ENCODE measurements at places on chromosomes 16 and 17.

GRCh38 chr16:19929062-19929511 lies 44.4 kb upstream of the GPRC5B start:
- H3K4me3 ChIP-seq: no peak overlapping the region
- DNase-seq: no peak
- no peaks in the 10 kb centered on the region for H3K36me3 ChIP-seq
- H3K4me1 ChIP-seq: no peaks in the 10 kb centered on the region
- H3K27me3 ChIP-seq: peaks cover 4% of the 10 kb centered on the region
- no peak overlapping the region for H3K27ac ChIP-seq

DNA sequence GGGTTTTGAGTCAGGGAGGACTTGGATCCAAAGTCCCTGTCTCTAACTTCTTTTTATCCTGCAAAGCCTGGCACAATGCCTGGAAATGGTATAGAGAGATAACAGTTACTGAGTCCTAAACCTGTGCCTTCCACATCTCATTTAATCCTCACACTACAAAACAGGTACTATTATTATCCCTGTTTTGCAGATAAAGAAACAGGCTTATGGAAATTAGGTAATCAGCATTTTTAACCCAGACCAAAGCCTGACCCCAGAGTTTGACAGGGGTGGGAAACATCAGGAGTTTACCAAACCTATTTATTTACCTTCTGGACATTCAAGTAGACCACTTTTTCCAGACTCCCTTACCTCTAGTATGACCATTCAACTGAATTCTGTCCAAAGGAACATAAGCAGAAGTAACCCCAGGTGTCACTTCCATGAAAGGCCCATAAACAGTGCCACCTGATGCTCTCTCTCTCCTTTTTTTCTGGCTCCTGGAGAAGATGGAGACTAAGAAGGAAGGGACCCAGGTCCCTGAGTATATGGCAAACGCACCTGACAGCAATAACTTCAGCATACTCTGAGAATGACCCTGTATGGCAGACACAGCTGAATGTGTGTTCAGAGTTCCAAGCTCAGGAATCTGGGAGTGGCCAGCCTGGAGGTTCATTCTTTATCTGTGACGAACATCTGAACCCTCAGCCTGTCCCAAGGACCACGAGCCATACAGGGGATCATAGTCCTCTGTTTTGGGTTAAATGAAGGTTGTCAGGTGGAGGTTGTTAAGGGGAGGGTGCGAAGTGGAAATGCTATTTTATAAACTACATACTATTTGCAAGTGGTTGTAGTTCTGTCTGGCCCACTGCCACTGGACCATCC lies 62.7 kb downstream of the HLF start:
- no peaks in the 10 kb centered on the region for H3K27me3 ChIP-seq
- H3K4me1 ChIP-seq: peaks cover 2% of the 10 kb centered on the region
- H3K4me3 ChIP-seq: no peak overlapping the region
- no peak for DNase-seq

- DNase-seq: no peak
- no peaks in the 10 kb centered on the region for H3K36me3 ChIP-seq
- peaks cover 27% of the 10 kb centered on the region for H3K4me1 ChIP-seq
- no peak overlapping the region for H3K4me3 ChIP-seq
- H3K27ac ChIP-seq: no peak overlapping the region
Observed at GRCh38 chr17:72592967-72593325, 472.1 kb downstream of the SOX9 start.

DNA sequence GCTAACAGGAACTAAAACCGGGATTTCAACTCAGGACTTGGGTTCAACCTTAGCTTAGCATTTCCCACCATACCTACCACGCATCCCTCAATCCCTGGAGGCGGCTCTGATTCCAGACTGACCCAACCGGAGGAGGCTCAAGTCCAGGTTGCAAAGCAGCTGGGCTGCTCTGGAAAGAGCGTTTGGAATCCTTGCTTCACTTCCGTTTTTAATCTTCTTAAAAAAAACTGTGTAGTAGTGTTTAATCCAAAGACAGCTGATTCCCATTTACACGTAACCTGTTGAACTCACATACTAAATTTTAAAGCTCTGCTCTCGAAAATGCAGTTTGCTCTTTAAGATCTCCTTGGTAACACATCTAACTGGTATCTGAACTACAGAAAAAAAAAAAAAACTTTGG lies 50.0 kb downstream of the NXN start:
- H3K36me3 ChIP-seq: no peaks in the 10 kb centered on the region
- H3K27me3 ChIP-seq: peaks cover 14% of the 10 kb centered on the region
- no peaks in the 10 kb centered on the region for H3K4me1 ChIP-seq
- no peak for DNase-seq

DNA sequence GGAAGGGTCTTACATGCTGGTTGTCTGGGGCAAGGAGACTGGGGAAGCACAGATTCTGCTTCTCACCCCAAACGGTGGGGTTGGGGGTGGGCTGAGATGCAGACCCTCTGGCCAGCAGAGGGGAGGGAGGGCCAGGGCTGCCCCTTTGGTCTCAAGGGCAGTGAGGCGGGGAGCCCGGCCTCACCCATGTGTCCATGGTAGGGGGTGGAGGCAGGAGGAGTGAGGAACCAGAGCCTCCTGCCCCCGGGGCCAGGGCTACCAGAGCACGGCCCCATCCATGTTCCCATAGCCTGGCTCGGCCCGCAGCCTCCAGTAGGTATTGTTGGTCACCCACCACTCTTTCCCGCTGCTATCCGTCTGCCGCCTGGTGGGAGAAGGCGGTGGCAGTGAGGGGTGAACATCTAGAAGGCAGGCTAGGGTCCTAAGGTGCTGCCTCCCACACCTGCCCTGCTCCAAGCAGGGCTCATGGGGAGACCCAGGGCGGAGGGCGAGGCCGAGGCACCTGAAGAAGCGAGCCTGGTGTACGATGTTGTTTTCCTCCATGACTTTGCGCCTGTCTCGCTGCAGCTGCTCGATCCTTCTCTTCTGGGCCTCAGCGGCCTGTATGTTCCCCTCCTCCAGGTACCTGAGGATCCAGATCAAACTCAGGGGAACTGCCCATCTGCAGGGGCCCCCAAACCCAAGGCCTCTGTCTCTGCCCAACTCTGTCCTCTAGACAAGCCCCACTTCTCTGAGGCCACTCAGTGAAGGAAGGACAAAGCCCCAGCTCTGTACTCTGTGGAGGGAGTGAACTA lies 13.4 kb downstream of the OSBPL7 start:
- DNase-seq: no peak
- H3K36me3 ChIP-seq: peaks cover 24% of the 10 kb centered on the region
- no peaks in the 10 kb centered on the region for H3K27me3 ChIP-seq
- no peak overlapping the region for H3K27ac ChIP-seq
- peaks cover 9% of the 10 kb centered on the region for H3K4me1 ChIP-seq

DNA sequence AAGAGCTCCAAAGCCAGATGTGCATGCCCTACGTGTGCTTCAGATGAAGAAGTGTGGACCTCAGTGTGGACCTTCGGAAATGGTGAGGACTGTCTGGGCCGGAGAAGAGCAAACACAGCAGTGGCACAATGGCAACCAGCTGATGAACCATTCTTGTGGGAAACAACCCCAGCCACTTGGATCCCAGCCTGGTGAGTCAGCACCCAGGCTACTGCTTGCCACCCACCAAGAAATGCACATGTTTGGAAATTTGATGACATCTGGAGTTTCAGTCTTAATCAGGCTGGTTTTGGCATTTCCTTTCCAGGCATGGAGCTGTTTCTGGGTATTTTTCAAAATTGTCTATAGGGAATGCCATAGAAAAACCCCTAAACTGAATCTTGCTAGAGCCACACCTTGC lies 42.7 kb downstream of the DYNLRB2 start:
- peaks cover 4% of the 10 kb centered on the region for H3K36me3 ChIP-seq
- H3K4me3 ChIP-seq: no peak overlapping the region
- DNase-seq: peak; percentile 83
- peaks cover 71% of the 10 kb centered on the region for H3K4me1 ChIP-seq
- H3K27ac ChIP-seq: peak overlapping the region; percentile 52

DNA sequence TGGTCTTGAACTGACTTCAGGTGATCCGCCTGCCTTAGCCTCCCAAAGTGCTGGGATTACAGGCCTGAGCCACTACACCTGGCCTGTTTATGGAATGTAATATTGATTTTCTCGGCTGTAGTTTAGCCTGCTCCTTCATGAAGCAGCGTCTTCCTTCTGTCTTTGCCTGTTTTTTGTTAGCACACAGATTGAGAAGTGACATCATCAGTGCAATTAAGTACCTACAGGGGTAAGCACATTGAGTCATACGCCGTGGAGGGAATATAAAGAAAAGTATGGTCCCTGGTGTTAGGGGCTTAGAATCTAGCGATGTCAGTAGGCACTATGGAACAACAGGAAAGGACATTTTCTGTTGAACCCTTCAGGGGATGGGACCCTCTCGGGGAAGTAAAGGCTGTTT lies 48.7 kb upstream of the SEC14L1 start:
- H3K27ac ChIP-seq: peak overlapping the region; percentile 18
- H3K27me3 ChIP-seq: no peaks in the 10 kb centered on the region
- peaks cover 52% of the 10 kb centered on the region for H3K4me1 ChIP-seq
- DNase-seq: no peak
- H3K36me3 ChIP-seq: peaks cover 60% of the 10 kb centered on the region
- H3K4me3 ChIP-seq: no peak overlapping the region

GRCh38 chr16:8948831-8949230 lies 14.9 kb downstream of the USP7 start:
- H3K4me3 ChIP-seq: no peak overlapping the region
- H3K4me1 ChIP-seq: peaks cover 92% of the 10 kb centered on the region
- H3K27ac ChIP-seq: no peak overlapping the region
- peaks cover 3% of the 10 kb centered on the region for H3K36me3 ChIP-seq

GRCh38 chr16:74738816-74739215 lies 35.8 kb downstream of the FA2H start:
- H3K27ac ChIP-seq: no peak overlapping the region
- peaks cover 4% of the 10 kb centered on the region for H3K27me3 ChIP-seq
- no peak overlapping the region for H3K4me3 ChIP-seq
- H3K36me3 ChIP-seq: no peaks in the 10 kb centered on the region
- no peaks in the 10 kb centered on the region for H3K4me1 ChIP-seq

GRCh38 chr17:71409137-71409536 lies 711.7 kb upstream of the SOX9 start:
- no peaks in the 10 kb centered on the region for H3K36me3 ChIP-seq
- H3K4me3 ChIP-seq: no peak overlapping the region
- no peak overlapping the region for H3K27ac ChIP-seq
- no peaks in the 10 kb centered on the region for H3K27me3 ChIP-seq
- no peaks in the 10 kb centered on the region for H3K4me1 ChIP-seq
- no peak for DNase-seq

DNA sequence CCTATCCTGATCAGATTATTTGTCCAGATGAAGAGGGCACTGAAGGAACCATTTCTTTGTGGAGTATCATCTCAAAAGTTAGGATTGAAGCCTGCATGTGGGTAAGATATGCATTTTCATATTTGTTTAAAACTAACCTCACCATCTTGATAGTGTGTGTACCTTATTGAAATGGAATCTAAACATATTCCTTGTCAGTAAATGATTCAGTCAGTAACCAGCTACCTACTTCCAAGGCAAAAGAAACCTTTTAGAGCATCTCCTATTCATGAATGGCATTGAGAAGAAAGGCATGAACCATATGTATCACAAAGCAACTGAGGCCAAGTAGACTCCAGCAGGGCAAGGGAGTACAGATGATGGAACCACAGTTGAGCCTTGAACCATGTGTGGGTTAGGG lies 57.6 kb downstream of the VMP1 start:
- peaks cover 43% of the 10 kb centered on the region for H3K36me3 ChIP-seq
- no peaks in the 10 kb centered on the region for H3K27me3 ChIP-seq
- peak overlapping the region; percentile 97 for H3K27ac ChIP-seq
- DNase-seq: no peak

- no peaks in the 10 kb centered on the region for H3K36me3 ChIP-seq
- peaks cover 26% of the 10 kb centered on the region for H3K27me3 ChIP-seq
- DNase-seq: no peak
- no peak overlapping the region for H3K27ac ChIP-seq
Observed at GRCh38 chr17:79301469-79301868, 226.8 kb downstream of the ENGASE start.

- H3K4me3 ChIP-seq: peak overlapping the region; percentile 81
- DNase-seq: peak; percentile 91
- no peaks in the 10 kb centered on the region for H3K27me3 ChIP-seq
- peak overlapping the region; percentile 73 for H3K27ac ChIP-seq
- peaks cover 30% of the 10 kb centered on the region for H3K4me1 ChIP-seq
- H3K36me3 ChIP-seq: peaks cover 60% of the 10 kb centered on the region
Observed at GRCh38 chr17:45218895-45219661, 2.6 kb upstream of the FMNL1 start.

- no peak overlapping the region for H3K4me3 ChIP-seq
- H3K27ac ChIP-seq: no peak overlapping the region
- no peaks in the 10 kb centered on the region for H3K27me3 ChIP-seq
- H3K36me3 ChIP-seq: peaks cover 15% of the 10 kb centered on the region
Observed at GRCh38 chr17:32222621-32223020, 43.0 kb upstream of the RHBDL3 start.

- no peaks in the 10 kb centered on the region for H3K27me3 ChIP-seq
- peak overlapping the region; percentile 78 for H3K4me3 ChIP-seq
- peak; percentile 44 for DNase-seq
- H3K4me1 ChIP-seq: peaks cover 49% of the 10 kb centered on the region
- H3K36me3 ChIP-seq: no peaks in the 10 kb centered on the region
Observed at GRCh38 chr17:40069751-40070708, 7.3 kb downstream of the THRA start.

DNA sequence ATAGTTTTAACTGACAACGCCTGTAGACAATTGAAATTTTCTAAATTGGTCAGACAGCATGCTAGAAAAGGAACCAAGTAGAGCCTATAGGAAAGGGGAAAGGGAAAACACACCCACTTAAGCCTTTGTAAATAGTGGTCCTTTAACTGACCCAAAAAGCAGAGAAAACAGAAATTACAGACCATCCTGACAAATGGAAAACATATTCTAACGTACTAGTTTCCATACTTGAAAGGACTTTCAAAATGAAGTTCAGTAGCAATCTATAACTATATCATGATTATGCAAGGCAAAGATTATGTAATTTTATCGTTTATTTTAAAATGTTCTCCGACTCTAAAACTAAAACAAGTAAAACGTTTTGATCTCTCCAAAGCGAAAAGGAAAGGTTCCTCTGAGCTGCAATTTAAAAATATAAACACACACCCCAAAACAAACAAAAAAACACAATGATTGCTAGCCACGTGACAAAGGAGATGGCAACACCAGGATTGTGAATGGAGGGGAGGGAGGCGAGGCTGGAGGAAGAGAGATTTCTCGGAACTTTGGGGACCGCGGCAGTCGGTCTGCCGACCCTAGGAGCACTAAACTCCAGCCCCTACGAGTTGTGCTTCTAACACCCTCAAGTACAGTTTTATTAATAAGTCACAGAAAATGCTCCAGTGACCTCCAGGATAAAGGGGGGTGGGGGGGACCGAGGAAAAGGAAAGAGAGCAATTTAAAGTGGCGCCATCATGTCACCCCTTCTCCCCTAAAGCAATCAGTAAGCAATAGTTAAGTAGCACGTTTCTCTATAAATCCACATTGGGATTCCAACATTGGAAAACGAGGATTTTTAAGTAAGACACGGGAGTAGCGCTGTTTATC lies 1.7 kb downstream of the KANSL1 start:
- H3K4me3 ChIP-seq: peak overlapping the region; percentile 98
- H3K27ac ChIP-seq: peak overlapping the region; percentile 99
- H3K36me3 ChIP-seq: peaks cover 21% of the 10 kb centered on the region
- no peaks in the 10 kb centered on the region for H3K27me3 ChIP-seq

GRCh38 chr17:62692159-62692651 lies 64.7 kb downstream of the MRC2 start:
- H3K27ac ChIP-seq: no peak overlapping the region
- DNase-seq: no peak
- no peaks in the 10 kb centered on the region for H3K36me3 ChIP-seq
- H3K4me1 ChIP-seq: no peaks in the 10 kb centered on the region
- H3K4me3 ChIP-seq: no peak overlapping the region

- DNase-seq: no peak
- H3K27me3 ChIP-seq: peaks cover under 1% of the 10 kb centered on the region
- no peak overlapping the region for H3K27ac ChIP-seq
- H3K36me3 ChIP-seq: no peaks in the 10 kb centered on the region
Observed at GRCh38 chr16:77780378-77780837, 8.0 kb upstream of the VAT1L start.

- no peaks in the 10 kb centered on the region for H3K36me3 ChIP-seq
- peaks cover 4% of the 10 kb centered on the region for H3K4me1 ChIP-seq
- peak overlapping the region; percentile 61 for H3K27ac ChIP-seq
- peaks cover 4% of the 10 kb centered on the region for H3K27me3 ChIP-seq
Observed at GRCh38 chr17:20156196-20157000, 147.2 kb downstream of the SPECC1 start.
